Fibroblast of upper back skin (primary cell): ENCODE measurements at places on chromosomes 6 and 20.

GRCh38 chr6:37588735-37589108, 89.0 kb upstream of the CCDC167 start:
- no peak for DNase-seq

- DNase-seq, result no peak
Measured at GRCh38 chr6:116003668-116004067, 57.0 kb downstream of the FRK start.

DNA sequence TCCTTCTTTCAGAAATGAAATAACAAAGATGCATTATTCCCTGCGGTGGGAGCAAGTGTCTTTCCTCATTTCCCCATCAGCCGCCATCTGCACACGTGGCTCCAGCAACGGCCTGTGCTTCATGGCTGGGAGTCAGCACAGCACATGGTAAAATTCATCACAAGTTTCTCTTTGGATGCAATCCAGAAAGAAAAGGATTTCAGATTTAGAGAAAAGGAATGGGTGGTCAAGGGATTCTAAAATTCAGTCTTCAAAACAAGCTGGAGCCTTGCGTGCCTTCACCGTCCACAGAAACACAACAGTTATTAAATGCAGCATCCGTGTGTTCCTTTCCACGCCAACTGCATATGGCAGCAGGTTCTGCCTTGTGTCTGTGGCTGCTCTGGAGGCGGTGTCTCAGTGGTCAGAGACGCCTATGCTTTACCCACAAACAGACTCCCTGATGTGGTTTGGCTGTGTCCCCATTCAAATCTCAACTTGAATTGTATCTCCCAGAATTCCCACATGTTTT, 107.6 kb downstream of the THBS2 start:
- DNase-seq, result peak; percentile 87

- no peak for DNase-seq
Measured at GRCh38 chr6:137849181-137849980, 17.7 kb upstream of the TNFAIP3 start.

- DNase-seq, result no peak
Measured at GRCh38 chr6:36805096-36805797, 34.0 kb downstream of the CPNE5 start.

GRCh38 chr6:79543886-79544285, 6.7 kb upstream of the LCA5 start:
- no peak for DNase-seq

DNA sequence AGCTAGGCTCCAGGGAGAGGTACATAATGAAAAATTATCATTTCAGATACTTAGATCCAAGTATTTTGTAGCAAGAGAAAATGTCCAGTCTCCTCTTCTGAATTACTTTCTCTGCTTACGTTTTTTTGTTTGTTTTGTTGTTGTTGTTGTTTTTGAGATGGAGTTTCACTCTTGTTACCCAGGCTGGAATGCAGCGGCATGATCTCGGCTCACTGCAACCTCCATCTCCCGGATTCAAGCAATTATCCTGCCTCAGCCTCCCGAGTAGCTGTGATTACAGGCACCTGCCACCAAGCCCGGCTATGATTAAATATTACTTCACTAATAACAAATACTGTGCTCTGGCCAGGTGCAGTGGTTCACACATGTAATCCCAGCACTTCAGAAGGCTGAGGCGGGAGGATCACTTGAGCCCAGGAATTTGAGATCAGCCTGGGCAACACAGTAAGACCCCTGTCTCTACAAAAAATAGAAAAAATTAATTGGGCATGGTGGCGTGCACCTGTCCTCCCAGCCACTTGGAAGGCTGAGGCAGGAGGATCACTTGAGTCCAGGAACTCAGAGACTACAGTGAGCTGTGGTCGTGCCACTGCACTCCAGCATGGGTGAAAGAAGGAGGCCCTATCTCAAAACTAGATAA, 155.0 kb upstream of the JARID2 start:
- DNase-seq, result no peak

DNA sequence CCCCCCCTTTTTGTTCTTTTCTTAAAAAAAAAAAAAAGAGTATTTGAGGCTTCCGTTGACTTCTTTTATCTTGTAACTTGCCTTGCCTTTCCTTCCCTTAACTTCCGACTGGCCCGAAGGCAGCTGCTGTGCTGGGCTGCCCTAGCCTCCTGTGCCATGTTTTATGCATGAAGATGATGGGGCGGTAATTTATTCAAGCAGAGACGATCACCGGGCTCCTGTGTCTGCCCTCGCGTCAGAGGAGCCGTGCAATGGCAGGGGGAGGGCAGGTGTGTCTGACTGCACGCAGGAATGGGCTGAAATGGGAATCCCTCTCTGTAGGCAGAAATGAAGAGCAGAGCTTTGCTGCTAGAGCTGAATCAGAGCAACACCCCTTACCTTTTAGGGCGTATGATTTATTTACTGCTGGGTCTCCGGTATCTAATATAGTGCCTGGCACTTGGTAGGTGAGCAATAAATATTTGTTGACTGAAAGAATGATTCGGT, 106.3 kb upstream of the RIPOR2 start:
- no peak for DNase-seq

- peak; percentile 74 for DNase-seq
Measured at GRCh38 chr6:105560611-105561066, 157.8 kb upstream of the PREP start.

DNA sequence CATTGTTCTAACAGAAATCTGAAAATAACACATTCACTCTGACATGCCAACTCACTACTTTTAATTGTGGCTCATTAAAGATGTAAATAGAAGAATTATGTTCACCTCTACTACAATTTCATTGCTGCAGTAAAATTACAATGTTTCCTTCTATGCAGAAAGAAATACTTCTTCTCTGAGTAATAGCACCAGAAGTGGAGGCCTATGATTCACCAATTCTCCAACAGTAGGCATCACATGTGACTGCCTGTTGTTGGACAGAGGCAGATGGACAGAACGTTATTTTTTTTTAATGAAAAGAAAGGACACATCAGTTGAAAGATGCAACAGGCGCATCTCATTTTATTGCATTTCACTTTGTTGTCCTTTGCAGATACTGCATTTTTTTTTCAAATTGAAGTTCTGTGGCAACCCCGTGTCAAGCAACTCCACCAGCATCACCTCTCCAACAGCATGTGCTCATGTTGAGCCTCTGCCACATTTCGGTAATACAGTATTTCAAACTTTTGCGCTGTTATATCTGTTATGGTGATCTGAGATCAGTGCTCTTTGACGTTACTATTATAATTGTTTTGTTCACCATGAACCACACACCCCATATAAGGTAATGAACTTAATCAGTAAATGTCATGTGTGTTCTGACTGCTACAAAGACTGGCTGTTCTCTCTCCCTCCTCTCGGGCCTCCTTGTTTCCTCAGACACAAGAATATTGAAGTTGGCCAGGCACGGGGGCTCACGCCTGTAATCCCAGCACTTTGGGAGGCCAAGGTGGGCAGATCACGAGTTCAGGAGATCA, 121.4 kb downstream of the ATXN1 start:
- peak; percentile 81 for DNase-seq

GRCh38 chr20:3164043-3164762, 4.5 kb upstream of the FASTKD5 start:
- DNase-seq, result no peak

DNA sequence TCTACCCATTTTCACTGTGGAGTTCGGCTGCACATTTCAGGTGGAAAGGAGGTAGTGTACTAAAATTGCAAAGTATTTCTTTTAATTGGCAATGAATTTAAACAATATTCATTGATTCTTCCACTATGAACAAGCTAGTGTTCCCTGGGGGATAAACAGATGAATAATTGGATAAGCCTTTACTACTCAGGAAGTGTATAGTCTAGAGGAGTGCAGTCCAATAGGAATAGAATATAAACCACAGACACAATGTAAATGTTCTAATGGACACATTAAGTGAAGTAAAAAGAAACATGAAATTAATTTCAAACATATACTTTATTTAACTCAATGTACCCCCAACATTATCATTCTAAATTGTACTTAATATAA, 28.7 kb downstream of the SGK1 start:
- no peak for DNase-seq

DNA sequence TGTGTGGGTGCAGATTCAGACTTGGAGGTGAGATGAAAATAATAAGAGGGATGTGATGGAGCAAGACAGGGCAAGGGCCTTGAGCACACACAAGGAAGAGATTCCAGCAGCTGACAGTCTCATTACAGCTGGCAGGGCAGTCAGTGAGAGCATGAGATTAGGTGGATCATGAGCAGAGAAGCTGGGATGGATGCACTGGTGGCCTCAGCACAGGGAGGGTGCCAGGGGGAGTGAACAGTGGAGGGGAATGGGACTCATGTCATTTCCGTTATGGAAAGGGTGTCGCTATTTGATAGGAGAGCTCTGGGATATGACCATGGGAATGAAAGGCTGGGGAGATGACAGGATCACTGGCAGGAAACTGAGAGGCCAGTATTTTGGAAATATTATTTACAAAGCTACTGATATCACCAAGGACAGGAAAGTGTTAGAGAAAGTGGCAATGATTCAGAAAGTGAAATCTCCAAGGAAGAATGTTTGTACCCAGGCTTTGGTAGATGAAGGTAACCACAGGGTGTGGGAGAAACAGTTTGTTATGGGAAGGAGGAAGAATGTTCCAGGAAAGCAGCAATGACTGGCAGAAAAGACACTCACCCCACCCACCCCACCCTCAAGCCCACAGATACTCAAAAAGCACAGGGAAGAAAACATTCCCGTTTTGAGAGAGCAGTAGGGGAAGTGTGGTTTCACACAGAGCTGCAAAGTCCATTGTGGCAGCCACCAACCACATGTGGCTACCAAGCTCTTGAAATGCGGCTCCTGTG, 214.7 kb upstream of the PROKR2 start:
- no peak for DNase-seq

DNA sequence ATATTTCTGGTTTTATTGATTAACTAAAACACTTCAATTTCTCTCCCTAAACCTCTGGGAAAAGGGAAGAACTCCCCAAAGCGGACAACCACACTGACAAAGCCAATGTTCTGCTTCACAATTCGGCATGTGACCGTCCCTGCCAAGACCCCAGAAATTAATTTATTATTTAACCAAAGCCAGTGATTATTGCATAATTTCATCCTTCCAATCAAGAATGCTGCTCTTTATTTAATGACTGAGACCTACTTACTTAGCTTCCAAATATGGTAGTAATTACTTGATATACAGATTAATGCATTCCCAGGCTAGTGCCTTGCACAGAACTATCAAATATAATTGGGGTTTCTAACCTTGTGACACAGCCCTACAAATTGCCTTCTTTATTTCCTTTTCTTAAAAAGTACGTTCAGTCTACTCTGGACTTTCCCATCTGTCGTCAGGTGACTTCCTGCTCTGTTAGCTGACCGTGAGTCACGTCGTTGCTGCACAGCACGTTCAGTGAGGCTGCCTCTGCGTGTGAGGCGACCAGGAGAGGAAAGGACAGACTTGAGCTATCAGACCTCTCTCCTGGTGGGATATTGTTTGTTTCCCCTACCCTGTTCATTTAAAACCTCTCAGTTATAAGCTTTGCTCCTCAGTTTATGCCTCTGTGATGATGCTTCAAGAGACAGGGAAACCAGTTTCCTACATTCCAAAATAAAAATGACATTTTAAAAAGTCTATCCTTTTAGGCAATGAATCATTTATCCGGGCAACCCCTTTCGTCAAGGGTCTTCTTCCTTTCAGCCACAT, 55.7 kb upstream of the TNFAIP3 start:
- peak; percentile 72 for DNase-seq

GRCh38 chr6:35302604-35303241, 5.1 kb downstream of the DEF6 start:
- peak; percentile 25 for DNase-seq

- DNase-seq, result no peak
Measured at GRCh38 chr6:34070315-34071135, 75.4 kb downstream of the GRM4 start.

DNA sequence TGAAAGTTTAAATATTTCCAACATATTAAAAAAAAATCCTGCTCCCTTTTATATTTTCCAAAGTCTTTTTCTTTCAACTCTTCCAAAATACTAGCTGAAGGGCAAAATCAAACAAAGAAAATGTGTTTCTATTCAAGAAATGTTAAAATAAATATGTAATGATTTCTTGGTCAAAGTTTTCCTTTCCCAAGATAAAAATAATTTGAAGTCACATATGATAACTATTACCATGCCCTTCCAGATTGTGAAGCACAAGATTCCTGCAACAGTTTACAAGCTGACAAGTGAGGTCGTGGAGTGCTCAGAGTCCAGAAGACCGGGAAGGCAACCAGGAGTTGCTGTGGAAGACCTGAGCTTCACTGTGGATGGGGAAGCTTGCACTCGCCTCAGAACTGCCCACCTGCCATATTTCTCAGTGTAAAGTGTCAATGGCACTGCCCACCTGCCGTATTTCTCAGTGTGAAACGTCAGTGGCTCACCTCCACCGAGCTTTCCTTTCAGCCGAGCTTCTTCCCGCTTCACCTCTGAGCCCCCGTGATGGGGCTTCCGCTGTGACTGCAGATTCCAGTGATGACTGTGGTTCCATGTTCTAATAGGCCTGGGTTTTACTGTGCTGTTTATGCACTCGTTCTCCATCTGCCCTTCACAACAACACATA, 160.5 kb downstream of the THBS2 start:
- no peak for DNase-seq

- peak; percentile 13 for DNase-seq
Measured at GRCh38 chr20:35828434-35828833, 56.6 kb downstream of the PHF20 start.

GRCh38 chr6:14259594-14260152, 142.1 kb downstream of the CD83 start:
- DNase-seq, result no peak

- DNase-seq, result no peak
Measured at GRCh38 chr20:834151-834746, 734 bp downstream of the FAM110A start.

DNA sequence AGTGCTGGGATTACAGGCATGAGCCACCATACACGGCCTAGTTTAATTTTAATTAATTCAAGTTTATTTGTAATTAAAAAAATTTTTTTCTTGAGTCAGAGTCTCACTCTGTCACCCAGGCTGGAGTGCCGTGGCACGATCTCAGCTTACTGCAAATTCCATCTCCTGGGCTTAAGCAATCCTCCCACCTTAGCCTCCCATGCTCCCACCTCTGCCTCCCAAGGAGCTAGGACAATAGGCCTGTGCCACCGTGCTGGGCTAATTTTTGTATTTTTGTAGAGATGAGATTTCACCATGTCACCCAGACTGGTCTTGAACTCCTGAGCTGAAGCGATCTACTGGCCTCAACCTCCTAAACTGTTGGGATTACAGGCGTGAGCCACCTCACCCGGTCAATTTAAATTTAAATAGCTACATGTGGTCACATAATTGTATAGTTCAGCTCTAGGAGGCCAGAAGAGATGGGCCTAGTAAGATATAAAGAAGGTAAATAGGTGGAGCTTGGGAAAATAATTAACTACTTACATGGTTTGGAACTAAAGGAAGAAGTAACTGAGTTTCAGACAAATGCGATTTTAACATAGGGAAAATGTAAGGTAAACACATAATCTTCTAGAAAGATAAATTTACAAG, 220.0 kb upstream of the CITED2 start:
- no peak for DNase-seq
